B cell (primary cell): ENCODE measurements at places on chromosomes 12 and 14.

DNA sequence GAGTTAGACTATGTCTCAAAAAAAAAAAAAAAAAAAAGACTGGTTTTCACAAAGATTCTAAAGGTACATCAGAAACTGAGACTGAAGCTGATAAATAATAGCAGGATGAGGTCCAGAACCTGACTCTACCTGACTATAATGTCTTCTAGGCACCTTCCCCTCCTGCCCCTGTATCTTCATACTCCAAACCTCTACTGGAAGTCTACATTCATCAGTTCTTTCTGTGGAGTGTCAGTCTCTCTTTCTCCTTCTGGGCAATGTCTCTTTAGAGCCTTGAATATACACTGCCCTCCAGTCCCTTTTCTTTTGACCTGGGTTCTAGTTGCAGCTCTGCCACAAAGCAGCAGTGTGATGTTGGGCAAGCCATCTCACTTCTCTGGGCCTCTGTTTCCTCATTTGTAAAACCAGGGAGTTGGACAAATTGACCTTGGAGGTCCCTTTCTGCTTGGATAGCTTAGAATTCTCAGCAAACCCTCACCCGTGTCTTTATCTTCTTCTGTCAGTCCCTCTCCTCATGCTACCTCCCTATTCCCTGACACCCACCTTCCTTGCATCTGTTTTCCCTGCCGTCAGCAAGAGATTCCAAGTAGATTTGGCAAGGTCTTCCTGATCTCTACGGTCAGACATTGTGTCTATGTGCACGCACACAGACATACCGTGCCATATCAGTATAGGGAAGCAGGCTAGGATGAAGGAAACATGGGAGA, 4.3 kb downstream of the NFE2 start:
- no peak for DNase-seq

DNA sequence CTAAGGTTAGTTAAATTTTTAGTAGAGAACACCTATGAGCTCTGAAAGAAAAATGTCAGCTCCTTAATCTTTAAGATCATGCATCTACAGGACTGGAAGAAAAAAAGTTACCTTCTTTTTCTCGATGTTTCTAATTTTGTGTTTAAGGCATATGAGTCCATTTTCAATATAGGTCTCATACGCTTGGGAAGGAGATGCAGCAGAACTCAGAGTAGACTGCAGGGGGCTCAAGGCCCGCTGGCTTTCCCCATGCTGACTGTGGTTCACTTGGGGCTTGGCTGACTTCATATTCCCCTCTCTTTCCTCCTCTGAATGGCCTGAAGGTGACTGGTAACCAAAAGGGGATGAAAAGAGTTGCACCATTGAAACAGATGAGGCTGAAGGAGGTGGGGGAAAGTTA, 1.5 kb downstream of the CAPRIN2 start:
- DNase-seq = peak; percentile 26

GRCh38 chr12:120687578-120688289, 785 bp downstream of the MLEC start:
- peak; percentile 45 for DNase-seq

GRCh38 chr12:101231636-101232035, 21.6 kb upstream of the SLC5A8 start:
- no peak for DNase-seq

DNA sequence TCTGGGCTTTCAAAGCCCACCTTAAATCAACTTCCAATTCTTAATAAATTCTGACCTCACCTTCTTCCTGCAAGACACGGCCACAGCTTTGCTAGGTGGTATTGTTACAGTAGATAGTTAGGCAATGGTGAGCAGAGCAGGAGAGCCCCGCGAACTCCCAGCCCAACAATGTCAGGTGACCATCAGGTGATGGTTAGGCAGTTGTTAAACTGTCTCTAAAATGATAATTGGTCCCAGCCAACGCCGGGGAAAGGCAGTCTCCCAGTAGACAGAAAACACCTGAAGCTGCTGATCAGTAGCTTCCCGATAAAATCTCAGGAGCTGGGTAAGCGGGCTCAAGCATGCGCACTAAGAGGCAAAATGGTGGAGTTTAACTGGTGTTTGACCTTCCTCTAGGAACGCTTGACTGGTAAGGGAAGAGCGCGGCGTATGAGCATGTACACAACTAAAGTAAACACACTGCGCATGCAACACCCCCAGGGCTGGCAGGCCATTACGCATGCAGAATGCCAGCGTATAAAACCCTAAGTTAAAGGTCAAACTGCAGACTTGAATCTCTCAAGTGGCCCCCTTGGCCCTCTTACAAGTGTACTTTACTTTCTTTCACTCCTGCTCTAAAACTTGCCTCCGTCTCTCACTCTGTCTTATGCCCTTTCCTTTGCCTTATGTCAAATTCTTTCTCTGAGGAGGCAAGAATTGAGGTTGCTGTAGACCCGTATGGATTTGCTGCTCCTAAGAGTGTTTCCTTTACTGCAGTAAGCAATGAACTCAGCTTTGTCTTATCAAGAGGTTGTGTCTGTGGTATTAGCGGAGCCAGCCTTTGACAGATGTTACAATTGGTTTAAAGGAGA, 113.5 kb downstream of the C12orf75 start:
- DNase-seq = no peak

DNA sequence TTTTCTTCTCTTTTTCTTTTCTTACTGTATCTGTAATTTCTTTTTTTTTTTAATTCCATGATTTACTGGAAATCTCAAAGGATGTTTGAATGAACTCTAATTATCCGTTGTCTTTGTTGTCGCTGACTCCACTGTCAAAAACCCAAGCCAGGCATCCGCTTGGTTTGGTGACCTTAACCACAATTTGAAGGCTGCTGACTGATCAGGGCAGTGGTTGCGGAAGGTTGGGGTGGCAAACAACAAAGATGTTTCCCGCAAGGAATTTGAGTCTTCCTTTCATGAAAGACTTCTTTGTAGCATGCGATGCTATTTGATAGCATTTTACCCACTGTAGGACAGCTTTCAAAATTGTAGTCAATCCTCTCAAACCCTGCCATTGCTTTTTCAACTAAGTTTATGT, 1013.8 kb downstream of the DIO2 start:
- DNase-seq = no peak

- no peak for DNase-seq
Measured at GRCh38 chr14:61988240-61988639, 226.0 kb downstream of the SNAPC1 start.

DNA sequence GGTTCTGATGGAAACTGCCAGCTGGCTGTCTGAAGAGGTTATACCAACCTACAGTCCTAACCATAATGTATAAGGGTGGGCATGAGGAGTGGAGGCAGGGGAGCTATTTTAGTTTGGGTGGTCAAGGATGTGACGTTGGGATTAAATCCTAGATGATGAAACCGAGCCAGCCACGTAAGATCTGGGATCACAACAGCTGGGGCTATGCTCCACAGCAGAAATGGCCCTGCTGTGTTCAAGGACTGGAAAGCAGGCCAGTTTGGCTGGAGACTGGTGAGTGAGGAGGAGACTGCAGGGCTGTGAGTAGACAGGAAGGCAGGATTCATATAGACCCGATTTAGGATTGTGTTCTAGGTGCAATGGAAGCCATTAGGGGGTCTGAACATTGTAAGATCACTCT, 66.1 kb downstream of the SAMD4A start:
- DNase-seq = no peak

- peak; percentile 77 for DNase-seq
Measured at GRCh38 chr12:121803861-121804416, at the start of gene SETD1B. SETD1B (plus strand) TSS chr12:121804009; CDS start chr12:121804738, 729 bp downstream.

DNA sequence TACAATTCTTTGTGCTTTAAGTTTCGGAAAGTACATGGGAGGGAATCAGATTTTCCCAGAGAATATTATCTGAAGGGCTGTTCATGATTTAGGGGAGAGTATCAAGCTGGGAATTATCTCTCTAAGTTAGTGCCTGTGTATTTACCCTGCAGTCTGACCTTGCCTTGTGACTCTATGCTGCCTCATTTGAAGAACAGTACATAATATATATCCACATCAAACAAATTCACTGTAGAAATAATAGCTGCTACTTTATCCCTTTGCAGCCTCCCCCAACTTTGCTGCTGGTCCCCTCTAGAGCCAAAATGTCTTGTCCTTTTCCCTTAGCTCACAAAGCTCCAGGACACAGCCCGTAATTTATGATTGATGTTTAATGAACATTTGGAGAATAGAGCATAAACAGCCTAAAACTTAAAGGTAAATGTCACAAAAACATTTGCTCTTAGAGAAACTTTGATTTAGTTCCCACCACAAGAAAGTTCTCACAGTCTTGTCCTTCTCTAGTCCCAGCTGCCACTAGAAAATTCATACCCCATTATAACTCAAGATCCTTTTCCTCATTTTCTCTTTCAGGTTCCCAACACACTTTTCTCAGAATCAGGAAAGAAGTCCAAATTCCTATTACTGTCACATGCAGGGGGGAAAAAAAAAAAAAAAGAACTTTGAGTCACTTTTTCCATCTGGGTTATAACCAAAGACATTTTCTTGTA, 1009.6 kb downstream of the FLRT2 start:
- no peak for DNase-seq

- no peak for DNase-seq
Measured at GRCh38 chr14:72049462-72049861, 117.2 kb downstream of the RGS6 start.

DNA sequence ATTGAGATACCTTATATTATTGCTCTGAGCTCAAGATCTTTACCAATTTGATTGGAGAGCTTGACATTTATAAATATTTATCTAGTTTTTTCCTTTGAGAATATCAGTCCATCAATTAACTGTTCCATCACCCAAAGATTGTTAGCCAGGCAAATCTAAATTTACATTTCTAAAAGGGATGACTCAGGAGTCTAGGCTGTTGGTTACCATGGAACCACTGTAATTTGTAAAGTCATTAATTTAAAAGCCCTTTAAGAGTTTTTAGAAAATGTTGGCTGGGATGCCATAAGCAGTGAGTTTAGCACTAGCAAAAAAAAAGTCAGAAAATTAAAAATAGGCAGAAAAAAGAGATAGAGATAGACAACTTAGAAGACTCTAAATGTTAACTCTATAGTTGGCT, 19.5 kb upstream of the SERPINA1 start:
- no peak for DNase-seq

- DNase-seq = peak; percentile 19
Measured at GRCh38 chr14:80942191-80942600, 658 bp upstream of the CEP128 start.

- no peak for DNase-seq
Measured at GRCh38 chr12:11321980-11322379, 11.7 kb upstream of the PRB4 start.

GRCh38 chr14:34138175-34138574, 187.3 kb upstream of the EGLN3 start:
- DNase-seq = no peak

DNA sequence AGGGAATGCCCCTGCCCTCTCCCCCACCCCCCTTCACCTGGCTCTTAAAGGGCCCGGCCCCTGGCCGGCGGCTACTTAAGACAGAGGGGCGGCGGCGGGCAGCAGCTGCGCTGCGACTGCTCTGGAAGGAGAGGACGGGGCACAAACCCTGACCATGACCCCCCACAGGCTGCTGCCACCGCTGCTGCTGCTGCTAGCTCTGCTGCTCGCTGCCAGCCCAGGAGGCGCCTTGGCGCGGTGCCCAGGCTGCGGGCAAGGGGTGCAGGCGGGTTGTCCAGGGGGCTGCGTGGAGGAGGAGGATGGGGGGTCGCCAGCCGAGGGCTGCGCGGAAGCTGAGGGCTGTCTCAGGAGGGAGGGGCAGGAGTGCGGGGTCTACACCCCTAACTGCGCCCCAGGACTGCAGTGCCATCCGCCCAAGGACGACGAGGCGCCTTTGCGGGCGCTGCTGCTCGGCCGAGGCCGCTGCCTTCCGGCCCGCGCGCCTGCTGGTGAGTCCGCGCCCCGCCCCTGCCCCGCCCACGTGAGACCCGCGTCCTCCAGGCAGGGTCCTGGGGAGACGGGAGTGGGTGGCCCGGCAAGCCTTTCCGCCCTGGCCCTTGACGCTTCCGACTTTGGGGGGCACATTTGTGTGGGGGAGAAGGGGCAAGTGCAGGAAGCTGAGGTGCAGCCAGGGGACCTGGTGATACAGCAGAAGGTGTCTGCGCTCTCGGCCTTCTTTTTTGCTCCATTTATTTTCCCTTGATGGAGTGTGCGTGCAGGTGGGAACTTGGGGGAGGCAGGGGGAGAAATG, at the start of gene IGFBP6:
IGFBP6 (plus strand) TSS at position 104 of the 790 bp plus-strand sequence; CDS start at position 155, 51 bp downstream.
- DNase-seq = peak; percentile 76

- no peak for DNase-seq
Measured at GRCh38 chr12:99287136-99287535, 360.4 kb upstream of the GARIN6 start.

DNA sequence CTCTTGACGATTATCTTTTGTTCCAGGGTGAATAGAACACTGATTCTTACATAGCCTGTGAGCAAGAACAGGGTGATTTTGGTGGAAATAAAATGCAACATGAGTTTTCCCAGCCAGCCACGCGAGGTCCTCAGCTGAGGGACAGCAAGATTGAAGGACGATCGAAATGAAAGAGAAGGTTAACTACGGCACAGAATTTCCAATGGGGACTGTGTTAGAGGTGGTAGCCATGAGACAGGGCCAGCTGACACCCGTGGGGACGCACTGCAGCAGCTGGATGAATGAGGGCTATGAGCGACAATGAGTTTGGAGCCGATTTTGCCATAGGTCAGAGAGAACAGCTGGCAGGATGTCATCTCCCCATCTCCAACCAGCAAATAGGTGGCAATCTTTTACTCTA, 243.4 kb upstream of the PELI2 start:
- DNase-seq = no peak

GRCh38 chr14:90979515-90979914, 80.9 kb downstream of the RPS6KA5 start:
- no peak for DNase-seq

GRCh38 chr14:100374876-100375265, 51.7 kb downstream of the SLC25A47 start:
- DNase-seq = no peak

DNA sequence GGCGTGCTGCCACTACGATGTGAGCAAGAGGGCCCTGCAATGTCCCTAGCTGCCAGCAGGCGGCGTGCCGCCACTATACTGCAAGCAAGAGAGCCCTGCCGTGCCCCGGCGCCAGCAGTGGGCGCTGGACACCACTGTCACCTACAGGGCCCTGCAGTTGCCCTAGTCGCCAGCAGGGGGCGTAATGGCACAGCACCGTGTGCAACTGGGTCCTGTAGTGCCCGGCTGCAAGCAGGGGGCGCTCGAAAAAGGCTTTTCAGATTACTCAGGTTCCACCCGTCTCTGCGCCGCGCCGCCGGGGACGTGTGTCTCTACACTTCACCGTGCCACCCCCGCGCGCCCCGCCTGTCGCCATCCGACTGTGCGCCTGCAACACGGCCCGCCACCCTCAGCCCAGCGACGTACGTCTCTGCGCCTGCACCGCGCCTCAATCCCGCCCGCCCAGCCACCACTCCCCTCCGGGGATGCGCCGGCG, 1356.9 kb downstream of the TMEM121 start:
- DNase-seq = peak; percentile 61

DNA sequence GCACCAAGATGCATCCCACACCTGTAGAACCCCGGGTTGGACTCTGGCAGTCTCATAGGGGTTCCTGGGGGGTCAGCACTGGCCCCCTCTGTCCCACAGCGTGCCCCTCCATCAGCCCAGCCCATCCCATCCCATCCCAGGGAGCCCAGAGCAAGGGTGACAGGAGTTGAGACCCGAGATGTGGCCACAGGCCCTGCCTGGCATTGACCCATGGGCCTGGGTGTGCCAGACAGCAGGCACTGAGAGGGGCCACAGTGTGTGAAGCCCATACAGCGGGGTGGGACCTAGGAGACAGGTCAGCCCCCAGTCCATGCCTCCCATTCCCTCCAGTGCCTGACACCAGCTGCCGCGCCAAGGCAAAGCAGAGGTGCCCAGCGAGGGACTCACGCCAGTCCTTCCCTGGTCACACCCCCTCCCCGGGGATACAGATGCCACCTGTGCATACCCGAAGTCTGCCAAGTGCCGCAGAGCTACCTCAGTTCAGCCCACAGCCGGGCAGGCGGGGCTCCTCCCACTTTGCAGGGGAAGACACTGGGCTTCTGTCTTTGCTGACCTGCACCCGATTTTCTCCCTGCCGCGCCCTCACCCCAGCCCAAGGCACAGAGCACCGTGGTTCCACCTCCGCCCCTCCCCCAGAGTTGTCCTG, 50.4 kb downstream of the CYP46A1 start:
- DNase-seq = no peak
